ENCODE measurements at places on chromosomes 7 and 10.

- DNase-seq: no peak
These were observed 138.1 kb downstream of the WDR11 start for GRCh38 chr10:120989279-120989678.

- DNase-seq: no peak
These were observed 16.0 kb upstream of the GALNTL5 start for GRCh38 chr7:151940048-151940811.

- DNase-seq: no peak
These were observed 404.7 kb downstream of the ARL4A start for GRCh38 chr7:13091974-13092707.

DNA sequence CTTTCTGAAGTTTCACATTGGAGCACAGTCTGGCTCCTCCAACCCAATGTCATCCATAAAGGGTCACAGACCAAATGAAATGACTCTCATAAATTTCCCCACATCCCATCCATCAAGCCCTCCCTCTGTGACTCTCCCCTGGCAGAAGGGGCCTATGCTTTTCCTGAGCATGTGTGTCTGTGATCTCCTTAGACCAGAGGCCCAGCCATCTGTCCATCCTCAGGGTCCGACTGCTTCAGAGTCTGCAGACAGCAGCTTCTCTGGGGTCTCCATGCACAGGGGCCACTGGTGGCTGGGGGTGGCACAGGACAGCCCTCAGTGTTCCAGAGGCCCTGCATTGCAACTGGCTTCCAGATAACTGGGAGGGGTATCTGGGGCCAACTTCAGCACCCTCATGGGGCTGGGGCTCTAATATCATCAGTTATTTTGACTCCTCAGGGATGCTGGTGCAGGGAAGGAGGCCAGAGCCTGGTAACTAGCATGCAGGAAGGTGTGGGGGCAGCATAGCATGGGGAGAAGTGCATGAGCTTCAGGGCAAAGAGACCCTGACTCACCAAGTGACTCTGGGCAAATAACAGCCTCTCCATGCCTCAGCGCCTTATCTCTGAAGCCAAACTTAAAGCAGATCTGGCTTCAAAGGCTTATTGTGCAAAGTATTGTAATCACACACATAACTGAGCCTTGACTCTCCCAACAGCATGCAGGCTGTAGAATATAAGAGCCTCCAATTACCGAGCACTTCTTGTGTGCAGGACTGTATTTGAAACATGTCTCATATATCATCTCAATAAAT is 266.9 kb downstream of the GRID1 start:
- no peak for DNase-seq

- no peak for DNase-seq
These were observed 819 bp downstream of the UNCX start for GRCh38 chr7:1233333-1234048.

GRCh38 chr10:23918090-23918723 is 290.7 kb upstream of the KIAA1217 start:
- DNase-seq: no peak

- DNase-seq: no peak
These were observed 4.7 kb upstream of the EBF3 start for GRCh38 chr10:129968853-129969183.

DNA sequence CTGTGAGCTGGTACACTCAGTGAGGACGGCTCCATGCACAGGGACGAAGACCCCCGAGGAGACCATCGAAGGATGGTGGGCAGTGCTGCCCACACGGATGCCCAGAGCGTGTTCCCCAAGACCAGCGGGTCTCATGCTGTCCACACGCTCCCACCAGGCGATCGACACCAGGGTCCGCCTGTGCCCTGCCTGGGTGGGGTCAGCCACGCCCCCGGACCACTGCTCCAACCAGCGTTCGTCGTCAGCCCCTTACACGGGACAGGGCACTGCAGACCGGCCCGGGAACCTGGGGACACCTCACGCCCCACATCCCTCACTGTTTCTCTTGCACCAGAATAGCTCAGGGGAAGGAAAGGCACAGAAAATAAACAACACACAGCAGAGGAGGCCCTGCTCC is 223.5 kb downstream of the DNAJB6 start:
- DNase-seq: no peak

DNA sequence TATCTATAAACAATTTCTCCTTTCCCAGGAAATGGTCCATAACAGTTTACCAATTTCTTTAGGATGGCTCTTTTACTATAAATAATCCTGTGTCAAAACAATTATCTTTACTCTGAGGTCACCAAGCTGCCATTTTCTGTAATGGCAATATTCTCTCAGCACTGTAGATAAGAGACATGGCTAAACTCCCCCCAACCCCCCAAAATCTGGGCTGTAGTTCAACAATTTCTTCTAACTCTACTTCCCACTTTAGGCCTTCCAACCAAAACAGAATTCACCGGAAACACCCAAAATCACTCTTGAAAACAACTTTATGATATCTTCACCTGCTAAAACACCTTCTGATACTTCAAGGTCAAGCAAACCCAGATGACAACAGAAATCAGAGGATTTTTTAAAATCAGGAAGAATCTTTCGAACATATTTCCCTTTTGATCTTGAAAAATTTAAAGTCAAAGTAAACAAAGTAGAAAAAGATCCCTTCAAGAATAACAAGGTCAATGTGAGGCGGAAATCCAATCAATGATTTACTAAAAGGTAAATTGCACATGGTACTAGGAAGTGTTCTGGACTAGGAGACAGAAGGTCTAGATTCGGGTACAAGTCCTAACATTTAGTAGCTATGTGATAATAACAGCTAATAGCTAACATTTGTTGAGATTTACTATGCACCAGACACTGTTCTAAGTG is 176.8 kb downstream of the CPEB3 start:
- no peak for DNase-seq

DNA sequence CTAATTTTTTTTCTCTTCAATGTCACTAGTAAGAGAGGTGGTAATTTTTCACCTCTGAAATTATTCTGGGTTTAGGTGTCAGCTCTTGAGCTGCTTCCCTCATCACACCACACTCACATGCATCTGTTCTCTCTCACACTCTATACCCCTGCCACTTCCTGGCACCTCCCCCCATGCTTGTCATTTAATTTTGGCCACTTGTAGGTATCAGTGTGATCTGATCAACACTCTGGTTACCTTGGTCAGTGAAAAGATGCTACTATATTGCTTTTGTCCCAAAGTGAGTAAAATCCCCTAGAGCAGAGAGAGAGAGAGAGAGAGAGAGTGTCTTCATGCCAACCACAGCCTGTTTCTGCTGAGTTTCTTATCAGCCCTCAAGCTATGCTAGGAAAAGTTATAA is 42.5 kb downstream of the STK17A start:
- no peak for DNase-seq

- DNase-seq: no peak
These were observed 86.6 kb downstream of the ABLIM1 start for GRCh38 chr10:114571316-114571999.
